ENCODE measurements at places on chromosomes 5 and 9.

GRCh38 chr5:123814801-123815470, 303.0 kb downstream of the CSNK1G3 start:
- DNase-seq, result no peak

GRCh38 chr5:142881076-142881783, 111.1 kb downstream of the ARHGAP26 start:
- DNase-seq, result no peak

DNA sequence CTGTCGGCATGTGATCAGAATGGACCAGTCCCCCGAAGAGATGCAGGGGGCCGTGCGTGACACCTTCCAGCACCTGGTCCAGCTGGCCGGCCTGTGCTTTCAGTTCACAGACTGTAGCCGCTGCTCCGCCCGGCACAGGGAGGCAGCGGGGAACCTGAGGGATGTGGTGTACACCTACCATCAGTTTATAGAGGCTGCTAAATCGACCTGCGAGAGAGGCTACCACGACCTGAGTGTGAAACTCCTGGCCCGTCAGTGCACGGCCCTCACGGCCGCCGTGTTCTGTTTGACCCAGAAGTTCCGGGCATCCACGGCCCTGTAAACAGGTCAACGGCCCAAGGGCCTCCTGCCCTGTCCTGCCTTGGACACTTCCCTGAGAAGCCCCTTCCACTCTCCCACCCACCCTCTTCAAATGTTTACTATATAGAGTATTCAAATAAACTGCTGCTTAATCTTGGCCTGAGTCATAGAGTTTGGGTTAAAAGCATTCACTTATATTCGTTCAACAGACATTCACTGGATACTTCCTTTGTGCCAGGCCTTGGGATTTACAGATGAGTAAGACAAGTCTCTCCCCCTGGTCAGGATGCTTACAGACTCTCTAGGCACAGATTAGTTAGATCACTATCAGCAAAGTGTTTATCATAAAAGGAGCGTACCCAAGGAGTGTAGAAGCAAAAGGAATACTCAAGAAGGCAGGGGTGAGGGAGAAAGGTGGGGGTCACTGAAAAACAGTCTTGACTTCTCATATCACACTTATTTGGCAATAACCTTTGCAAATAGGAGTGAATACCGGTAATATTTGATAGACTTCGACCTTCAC, 6.9 kb upstream of the TRMT10B start:
- no peak for DNase-seq

DNA sequence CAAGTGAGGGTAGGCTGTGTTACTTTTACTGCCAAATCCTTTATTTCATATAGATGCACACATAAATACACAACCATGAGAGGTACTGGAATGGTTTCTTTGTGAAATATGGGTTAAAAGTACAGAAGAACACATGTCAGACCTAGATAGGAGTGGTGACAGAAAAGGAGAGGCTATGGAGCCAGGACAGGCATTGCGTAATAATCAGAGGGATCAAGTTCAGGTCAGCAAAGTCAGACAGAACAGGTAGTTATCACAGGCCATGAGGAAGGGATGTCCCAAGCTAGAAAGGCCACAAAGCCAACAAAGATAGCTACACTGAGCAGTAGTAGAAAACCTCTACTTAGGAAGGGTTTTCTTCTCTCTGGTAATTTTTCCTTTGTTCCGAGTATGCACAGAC, 272.6 kb downstream of the KCNN2 start:
- DNase-seq, result no peak

- no peak for DNase-seq
Observed at GRCh38 chr9:89029788-89030187, 38.5 kb downstream of the S1PR3 start.

DNA sequence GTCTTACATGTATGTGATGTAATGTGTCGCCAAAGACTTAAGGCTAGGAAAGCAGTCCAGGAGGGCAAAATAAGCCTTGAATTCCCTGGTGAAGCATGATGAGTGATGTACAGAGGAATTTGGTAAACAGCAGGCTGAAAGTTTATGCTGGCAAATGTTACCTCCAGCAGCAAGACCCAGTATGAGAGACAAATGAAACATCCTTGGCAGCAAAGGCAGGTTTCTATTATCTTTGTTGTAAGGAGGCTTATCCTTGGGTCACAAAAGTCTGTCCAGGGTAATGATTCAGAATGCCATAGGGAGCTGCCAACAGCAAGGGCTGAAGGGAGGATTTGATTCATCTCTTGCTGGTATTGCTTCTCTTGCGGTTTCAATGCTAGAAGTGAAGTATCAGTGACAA, 75.9 kb upstream of the HTR4 start:
- DNase-seq, result no peak
